ENCODE measurements at places on chromosomes 3 and 15. TPM values are rescaled to one million over a fixed set of nuclear protein-coding genes. Genes with fewer than 3 reads are reported as not detected.

- DNase-seq = no peak
These were observed 29.0 kb upstream of the FURIN start for GRCh38 chr15:90839187-90840071.

GRCh38 chr15:78050826-78051225 is 26.7 kb downstream of the TBC1D2B start:
- no peak for DNase-seq

DNA sequence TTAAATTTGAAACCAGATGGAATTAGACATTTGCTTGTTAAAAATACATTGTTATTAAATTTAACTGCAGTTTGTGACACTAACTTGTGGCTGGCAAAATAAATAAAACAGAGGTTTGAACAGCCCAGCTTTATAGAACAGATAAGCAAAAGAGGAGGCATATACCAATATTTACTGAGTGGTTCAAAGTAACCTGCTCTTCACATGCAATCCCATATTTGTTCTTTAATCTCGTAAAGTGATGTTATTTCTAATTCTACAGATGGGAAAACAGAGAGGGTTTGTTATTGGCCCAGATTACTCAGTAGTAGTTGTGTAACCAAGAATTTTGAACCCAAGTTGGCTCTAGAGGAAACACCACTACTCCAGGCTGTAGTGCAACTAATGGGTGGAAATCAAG is 37.6 kb downstream of the WNT5A start:
- no peak for DNase-seq

DNA sequence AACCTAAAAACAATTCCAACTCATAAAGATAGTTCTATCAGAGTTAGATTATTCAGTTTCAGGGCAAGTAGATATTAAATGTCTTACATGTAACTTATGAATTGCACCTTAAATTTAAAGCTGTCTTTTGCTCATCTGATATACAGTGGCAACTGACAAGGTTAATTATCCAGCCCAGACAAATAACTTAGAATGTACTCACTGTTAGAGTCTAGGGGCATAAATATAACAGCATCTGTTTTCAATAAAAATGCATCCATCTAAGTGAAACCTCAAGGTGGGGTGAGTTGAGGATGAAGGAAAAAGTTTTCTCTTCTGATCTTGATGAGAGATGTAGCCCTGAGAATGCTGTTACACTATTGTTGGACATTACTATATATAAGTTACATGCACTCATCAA is 112.6 kb downstream of the FBN1 start:
- DNase-seq = no peak

GRCh38 chr15:29550834-29551465 is 271.3 kb downstream of the TJP1 start:
- DNase-seq = no peak

GRCh38 chr15:39499042-39499441 is 81.8 kb upstream of the THBS1 start:
- DNase-seq = no peak

DNA sequence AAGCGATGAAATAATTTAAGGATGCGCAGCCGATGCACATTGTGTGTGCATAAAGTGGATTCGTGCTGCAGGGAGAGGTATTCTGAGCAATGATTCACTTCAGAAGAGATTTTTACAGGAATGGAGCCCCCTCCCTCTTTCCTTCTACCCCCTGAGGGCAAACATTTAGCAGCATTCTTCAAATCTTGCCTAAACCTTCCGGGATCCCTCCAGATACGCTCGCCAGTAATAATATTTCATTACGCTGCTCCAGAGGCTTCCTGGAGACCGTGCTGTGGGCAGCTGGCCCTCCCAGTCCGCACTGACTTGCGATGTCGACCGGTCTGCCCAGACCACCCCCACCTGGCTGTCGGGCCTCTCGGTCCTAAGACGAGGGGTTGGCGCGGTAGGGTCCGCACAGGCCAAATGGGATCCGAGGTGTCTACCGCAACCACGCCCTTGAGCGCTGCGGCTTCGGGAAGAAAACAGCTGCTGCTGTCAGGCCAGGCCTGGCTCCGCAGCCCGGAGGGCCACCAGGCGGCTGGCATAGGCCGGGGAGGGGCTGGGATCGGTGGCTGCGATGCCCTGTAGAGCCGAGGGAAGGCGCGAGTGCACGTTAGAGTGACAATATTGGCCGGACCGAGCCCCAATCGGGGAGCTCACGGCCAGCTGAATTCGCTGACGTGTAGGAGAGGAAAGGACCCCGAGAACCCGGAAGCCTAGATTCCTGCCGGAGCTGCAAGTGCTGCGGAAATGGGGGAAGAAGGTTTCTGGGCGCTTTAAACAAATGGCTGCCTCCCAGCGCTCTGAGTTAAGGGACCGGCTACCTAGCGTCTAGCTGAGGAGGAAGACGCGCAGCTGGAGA is 14.3 kb downstream of the ZIC4 start:
- DNase-seq = peak; percentile 90

DNA sequence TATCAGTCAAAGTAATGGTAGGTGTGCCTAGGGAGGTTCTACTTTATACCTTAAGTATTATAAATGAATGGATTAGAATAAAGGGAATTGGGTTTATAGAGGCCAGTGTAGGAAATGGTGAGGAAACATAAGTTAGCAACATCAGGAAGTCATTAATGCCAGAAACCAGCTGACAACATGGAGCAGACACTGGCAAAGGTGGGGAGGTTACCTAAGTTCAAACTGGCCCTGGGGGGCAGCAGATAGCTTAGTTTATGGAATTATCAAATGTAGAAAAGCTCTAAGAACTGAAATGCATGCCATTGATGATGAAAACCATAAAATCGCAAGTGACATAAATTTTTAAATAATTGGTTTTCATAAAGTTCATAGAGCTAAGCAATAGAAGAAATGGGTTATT is 498.6 kb downstream of the NAALADL2 start:
- no peak for DNase-seq

- no peak for DNase-seq
These were observed 3.0 kb upstream of the CYP11A1 start for GRCh38 chr15:74370471-74370870.

GRCh38 chr3:138950006-138950644 is 3.1 kb downstream of the FOXL2NB start:
- no peak for DNase-seq

GRCh38 chr15:100346866-100347512 is 5.2 kb upstream of the ADAMTS17 start:
- DNase-seq = no peak

GOLGA6D gene
- not detected for total RNA-seq

HESX1 gene
- 1.8 TPM for total RNA-seq
